ENCODE measurements at places on chromosomes 13 and 19. TPM values are rescaled to one million over a fixed set of nuclear protein-coding genes. Genes with fewer than 3 reads are reported as not detected.

DNA sequence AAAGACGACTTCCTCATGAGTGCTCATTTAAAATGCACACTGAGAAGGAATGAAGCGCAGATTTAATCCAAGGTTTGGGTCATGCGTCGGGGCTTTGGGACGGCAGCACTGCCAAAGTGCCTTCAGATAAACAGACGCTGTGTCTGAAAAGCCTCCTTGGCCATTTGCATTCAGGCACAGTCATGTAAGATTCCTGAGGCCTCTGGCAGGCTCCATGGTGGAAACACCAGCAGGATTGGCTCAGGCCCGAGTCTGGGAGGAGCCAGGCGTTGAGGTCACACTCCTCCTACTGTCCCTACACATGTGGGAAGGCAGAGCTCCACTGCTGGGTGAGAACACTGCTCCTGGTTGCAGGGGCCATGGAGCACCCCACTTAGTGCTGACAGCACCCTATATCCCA, 113.3 kb upstream of the KL start:
- H3K36me3 ChIP-seq, result no peaks in the 10 kb centered on the region
- DNase-seq, result peak; percentile 44
- H3K27ac ChIP-seq, result peak overlapping the region; percentile 74

DNA sequence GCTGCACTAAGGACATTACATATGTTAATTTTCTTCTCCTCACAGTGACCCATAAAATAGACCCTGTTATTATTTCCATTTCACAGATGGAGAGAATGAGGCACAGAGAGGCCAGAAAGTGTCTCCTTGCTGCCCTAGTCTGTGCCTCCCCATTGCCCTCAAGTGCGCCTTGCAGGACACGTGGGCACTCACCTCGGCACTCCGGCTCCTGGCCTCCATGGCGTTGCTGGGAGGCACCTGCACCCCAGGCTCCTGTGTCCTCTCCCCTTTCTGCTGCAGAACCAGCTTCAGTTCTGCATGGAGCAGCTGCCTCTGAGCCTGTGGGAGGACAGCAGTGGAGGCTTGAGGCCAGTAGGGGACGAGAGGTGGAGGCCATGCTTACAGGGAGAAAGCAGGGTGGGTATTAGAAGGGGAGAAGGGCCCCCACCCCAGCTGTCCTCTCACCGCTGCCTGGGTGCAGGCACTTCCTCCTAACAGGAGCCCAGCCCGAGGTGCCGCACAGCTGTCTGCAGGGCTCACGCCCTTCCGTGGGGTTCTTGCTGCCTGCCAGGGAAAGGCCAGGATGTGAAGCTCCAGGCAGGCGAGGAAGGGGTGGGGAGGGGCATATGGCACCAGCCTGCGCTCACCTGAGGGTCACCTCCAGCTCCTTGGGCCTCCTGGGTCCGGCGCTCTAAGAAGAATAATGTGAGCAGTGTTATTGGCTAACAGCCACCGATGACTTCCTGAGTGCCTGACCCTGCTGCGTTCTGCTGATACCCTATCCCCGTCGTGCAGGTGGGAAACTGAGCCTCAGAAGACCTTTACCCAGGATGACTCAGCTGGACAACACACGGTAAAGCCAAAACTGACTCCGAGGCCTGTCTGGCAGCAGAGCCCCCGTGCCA, 5.2 kb downstream of the PRX start:
- no peak for DNase-seq
- peaks cover 22% of the 10 kb centered on the region for H3K4me1 ChIP-seq
- H3K27me3 ChIP-seq, result no peaks in the 10 kb centered on the region
- no peak overlapping the region for H3K27ac ChIP-seq

- no peaks in the 10 kb centered on the region for H3K27me3 ChIP-seq
- no peak overlapping the region for H3K27ac ChIP-seq
- DNase-seq, result no peak
- H3K36me3 ChIP-seq, result no peaks in the 10 kb centered on the region
Measured at GRCh38 chr13:51663973-51664957, 80.0 kb downstream of the WDFY2 start.

DNA sequence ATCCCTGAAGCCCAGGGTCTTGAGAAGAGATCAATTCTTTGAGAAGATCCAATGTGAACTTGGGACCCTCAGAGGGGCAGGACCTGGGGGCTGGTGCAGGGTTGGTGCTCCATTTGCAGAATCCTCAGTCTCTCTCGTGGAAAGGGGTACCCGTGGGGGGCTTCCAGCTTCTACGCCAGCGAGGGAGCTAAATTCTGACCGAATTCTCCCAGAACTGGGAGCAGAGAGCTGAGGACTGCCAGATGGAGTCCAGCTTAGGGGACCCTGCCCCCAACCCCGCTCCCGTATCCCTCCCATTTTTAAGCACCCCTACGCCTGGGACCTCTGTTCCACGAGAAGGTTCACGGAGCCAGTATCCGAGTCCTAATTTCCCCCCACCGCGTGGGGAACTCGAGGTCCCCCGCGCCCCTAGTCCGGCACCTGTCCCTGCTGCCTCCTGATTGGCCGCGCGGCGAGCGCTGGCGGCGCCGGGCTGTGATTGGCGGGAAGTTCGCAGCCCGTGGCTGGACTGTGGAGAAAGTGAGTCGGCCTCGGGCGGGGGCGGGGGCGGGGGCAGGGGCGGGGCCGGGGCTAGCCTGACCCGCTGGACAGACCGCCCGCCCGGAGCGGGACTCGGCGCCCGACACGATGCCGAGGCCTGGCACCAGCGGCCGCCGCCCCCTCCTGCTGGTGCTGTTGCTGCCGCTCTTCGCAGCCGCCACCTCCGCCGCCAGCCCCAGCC, 4.4 kb upstream of the LTBP4 start:
- H3K4me3 ChIP-seq, result peak overlapping the region; percentile 46
- H3K36me3 ChIP-seq, result no peaks in the 10 kb centered on the region
- no peak overlapping the region for H3K27ac ChIP-seq
- peak; percentile 76 for DNase-seq
- peaks cover 52% of the 10 kb centered on the region for H3K4me1 ChIP-seq

Gene ZNF530
- total RNA-seq, result not detected

Gene PROZ
- total RNA-seq, result not detected
